ENCODE measurements at places on chromosomes 11 and 22.

DNA sequence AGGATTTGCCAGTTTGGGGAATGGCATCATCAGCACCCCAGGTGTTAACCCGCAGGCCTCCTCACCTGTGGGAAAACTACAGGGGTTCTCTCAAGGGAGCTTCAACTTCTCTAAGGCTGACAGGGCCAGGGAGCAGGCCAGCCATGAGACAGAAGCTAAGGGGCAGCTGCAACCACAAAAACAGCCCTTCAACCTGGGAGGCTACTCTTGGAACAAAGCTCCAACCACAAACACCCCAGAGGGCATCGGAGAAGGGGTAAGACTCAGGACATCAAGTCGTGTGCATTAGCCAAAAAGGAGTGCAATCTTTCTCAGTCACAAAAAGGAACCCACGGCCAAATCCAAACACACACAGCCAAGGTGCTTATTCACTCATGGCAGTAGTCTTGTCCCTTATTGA, 103.0 kb downstream of the PLEKHA7 start:
- DNase-seq = no peak

GRCh38 chr11:32069361-32070058, 21.4 kb upstream of the RCN1 start:
- DNase-seq = no peak

GRCh38 chr22:24159650-24160049, 21.6 kb upstream of the SUSD2 start:
- no peak for DNase-seq

DNA sequence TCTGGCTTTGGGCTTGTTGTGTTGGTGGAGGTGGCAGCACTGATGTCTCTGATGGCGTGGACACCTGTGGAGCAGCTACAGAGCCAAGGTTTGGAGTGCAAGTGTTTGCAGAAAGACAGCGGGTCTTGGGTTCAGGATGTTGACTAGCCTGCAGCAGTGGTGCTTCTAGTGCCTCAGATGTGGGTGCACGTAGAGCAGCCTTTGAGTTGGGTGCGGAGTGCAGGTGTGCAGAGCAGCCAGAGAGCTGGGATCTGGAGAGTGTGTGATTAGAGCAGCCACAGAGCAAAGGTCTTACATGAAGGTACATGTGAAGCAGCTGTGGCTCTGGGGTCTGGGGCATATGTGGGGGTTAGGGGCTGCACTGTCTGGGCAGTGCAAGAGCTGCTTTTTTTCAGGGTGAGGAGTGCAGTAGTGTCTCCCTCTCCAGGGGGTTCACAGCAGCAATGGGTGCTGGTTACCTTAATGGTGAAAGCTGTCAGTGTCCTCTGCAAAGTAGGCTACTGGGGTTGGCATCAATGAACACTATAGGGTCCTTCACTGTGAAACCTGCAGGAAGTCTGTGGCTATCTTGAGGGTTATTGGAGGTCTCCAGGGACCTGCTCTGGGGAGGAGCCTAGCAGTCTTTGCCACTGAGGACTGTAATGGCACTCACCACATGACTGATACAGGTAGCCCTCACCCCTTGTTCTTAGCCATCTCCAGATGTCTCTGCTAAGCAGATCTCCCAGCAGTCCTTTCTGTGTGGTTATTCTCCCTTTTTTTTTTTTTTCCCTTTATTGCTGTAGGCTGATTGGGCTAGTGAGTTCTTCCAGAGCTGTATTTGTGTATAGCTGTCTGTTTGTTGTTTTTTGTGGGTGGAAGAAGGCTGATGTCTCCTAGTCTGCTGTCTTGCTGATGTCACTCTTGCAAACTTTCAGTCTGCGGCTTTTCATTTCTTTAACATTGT, 14.3 kb downstream of the BIRC2 start:
- no peak for DNase-seq

GRCh38 chr11:39435641-39436040, 2023.8 kb downstream of the LRRC4C start:
- DNase-seq = no peak

- DNase-seq = no peak
Measured at GRCh38 chr22:24095826-24096757, 85.0 kb downstream of the CABIN1 start.

DNA sequence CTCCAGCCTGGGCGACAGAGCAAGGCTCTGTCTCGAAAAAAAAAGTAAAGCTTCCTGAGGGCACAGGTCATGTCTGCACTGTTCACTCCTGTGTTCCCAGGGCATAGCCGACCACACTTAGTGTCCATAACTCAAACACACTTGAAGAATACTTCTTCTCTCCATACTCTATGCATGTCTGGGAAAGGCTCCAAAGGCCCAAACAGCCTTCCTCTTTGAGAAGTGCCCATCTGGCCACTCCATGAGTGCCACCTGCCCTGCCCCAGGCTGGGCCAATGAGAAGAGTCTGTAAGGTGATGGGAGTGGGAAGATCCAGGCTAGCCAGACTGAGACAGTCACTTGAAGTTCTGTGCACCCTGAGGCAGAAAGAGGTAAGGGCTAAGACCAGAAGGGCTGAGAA, 24.7 kb downstream of the DGCR2 start:
- DNase-seq = peak; percentile 13

DNA sequence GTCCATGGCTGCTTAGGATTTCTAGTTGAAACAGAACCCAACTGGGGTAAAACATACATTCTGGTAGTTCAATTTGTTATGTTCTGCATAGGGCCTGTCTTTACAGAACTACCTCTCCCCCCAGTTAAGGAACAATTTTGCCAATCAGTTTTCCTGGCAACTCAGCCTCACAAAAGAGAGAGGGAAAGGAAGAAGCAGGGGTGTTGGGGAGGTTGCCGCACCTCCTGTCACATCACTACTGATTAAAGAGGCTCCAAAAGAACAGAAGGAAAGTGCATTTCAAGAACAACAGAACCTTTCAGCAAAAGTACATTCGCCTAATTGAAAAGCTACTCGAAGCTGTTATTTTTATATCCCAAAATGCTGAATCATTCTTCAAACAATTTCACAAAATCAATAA, 217.6 kb downstream of the CADM1 start:
- DNase-seq = no peak

DNA sequence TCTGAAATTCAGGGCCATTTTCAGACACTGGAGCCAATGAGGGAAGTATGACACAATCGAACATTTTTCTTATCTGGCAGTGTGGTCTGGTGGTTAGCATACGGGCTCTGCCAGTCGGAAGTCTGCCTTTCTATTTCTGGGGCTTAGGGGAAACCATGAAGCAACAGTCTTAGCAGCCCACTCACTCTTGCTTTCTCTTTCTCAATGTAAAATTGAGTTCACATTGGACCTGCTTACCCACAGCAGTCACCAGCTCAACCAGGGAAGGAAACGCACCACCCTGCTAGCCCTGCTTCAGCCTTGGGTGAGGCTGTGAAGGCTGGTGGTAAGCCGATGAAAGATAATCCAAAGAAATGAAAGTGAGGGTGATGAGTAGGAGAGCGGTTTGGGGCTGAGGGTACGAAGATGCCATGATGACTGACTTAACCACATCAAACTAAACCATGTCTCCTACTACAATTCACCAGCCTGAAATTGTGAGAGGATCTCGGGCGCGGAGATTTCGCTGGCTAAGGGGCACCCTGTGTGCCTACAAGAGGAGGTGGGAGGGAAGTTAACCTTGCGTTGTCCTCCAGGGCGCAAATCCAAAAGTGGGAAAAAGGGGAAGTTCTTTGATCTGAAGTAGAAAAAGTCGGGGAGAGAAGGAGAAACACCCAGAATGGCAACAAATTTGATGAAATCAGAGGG, 2.0 kb upstream of the LMO2 start:
- DNase-seq = peak; percentile 77

DNA sequence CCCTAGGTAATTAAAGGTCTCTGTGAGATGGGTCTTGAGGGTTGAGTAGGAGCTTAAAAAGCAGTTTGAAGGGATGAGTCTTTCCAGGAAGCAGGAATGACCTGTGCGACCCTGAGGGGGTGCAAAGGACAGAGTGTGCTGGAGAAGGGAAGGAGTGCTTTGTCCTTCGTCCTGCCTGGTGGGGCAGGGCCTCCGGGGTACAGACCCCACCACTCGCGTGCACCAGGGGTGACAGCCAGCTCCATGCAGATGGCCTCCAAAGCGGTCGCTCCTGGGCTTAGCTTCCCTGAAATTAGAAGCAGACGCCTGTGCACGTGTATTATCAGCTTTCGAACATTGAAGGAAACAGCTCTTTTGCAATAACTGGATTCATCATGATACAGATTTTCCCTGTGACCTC, 959.8 kb downstream of the BRD1 start:
- DNase-seq = no peak

GRCh38 chr11:70780246-70780535, 381.9 kb downstream of the CTTN start:
- no peak for DNase-seq

GRCh38 chr11:1200611-1201191, 22.2 kb upstream of the MUC5B start:
- no peak for DNase-seq

DNA sequence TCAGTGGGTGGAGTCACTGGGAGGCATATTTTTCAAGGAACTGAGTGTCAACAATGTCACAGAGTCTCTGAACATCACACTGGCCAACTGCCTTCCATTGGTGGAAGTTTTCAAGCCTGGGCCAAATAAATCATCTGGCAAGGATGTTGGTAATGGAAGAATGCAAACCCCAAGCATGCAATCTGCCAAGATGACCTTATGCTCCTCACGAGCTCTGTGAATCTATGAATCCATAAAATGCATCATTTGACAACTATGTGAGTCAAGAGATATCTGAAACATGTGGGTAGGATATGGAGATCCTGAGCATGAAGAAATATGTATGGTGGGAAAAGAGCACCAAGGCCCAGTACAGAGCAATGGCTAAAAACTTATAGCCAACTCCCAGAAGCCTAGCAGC, 122.2 kb downstream of the PLEKHA7 start:
- DNase-seq = no peak

Measured in suppressor macrophage (primary cell).